Activated naive CD8-positive, alpha-beta T cell treated with anti-CD3 and anti-CD28 coated beads, Interleukin-2, amount 50 U/mL, for 24 hours (primary cell): ENCODE measurements at places on chromosomes 2 and 18.
A peak's percentile ranks its signal among the peaks of the same experiment; 100 is the strongest.

DNA sequence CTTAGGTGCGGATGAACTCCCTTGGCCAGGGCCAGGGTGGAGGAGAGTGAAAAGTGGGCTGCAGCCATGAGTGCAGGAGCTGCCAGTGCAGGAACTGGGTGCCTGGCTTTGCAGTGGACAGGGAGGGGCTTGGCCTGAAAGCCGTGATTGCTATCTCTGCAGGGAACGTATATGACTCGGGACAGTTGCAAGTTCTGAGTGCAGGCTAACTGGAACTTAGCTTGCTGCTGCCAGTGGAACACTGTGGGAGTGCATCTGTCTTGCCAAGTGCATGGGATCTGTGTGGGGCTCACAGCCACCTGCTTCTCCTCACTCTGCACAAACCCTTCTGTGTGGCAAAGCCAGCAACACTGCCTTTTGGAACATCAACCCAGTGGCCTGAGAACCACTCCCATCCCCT is 36.9 kb downstream of the FLACC1 start:
- no peaks in the 10 kb centered on the region for H3K4me1 ChIP-seq
- no peak overlapping the region for H3K27ac ChIP-seq
- H3K4me3 ChIP-seq = no peak overlapping the region
- H3K36me3 ChIP-seq = peaks cover 35% of the 10 kb centered on the region
- DNase-seq = no peak

GRCh38 chr2:24919506-24920097 is 435 bp downstream of the ADCY3 start:
- no peaks in the 10 kb centered on the region for H3K27me3 ChIP-seq
- H3K4me3 ChIP-seq = peak overlapping the region; percentile 94
- peaks cover 39% of the 10 kb centered on the region for H3K4me1 ChIP-seq
- DNase-seq = peak; percentile 49
- H3K27ac ChIP-seq = peak overlapping the region; percentile 92

DNA sequence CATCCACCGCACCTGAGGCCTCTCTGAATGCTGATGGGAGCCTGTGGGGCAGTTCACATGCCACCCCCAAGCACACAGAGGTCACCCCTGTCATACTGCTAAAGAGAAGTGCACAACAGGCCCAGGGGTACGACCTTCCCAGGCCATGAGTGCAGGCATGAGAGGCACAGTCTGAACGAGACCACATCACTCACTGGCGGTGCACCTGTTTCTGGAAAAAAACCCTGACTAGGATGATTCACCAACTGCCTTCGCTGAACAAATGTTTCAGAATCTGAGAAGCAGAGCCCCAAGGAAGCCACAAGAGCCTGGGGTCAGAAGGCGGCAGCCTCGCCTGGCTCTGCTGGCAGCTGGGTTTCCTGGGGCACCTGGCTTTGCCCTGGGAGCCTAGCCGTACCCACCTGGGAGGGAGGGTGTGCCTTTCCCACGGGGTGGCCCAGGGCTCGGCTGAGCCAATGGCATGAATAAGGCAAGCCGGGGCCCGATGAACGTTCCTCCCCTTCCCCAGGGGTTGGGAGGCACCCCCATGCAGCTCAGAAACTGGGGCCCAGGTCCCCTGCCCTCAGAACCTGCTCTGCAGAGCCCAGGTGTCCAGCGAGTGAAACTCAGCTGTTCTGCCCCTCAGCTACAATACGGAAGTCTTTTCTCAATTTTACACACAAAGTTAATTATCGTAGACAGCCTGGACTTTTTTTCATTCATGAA is 73.8 kb downstream of the HDAC4 start:
- H3K27ac ChIP-seq = peak overlapping the region; percentile 77
- peak overlapping the region; percentile 14 for H3K4me3 ChIP-seq
- peaks cover 69% of the 10 kb centered on the region for H3K4me1 ChIP-seq
- peaks cover 10% of the 10 kb centered on the region for H3K36me3 ChIP-seq
- H3K27me3 ChIP-seq = no peaks in the 10 kb centered on the region
- peak; percentile 71 for DNase-seq

DNA sequence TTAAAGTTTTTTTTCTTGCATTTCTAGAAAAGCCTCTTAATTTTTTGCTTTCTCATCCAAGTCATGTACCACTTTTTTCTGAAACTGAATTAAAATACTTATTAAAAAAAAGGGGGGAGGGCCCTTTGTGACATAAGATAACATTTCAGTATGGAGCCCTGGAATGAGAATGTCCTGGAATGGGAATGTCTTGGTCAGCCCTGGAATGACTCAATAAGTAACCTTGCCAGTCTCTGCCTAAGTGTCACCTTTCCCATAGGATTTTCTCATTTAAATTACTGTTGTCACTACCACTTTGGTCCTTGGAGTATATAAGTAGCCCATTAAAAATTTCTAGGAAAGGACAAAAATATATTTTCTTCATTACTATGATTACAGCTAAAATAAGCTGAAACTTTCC is 4.7 kb downstream of the UBXN2A start:
- DNase-seq = no peak
- H3K27ac ChIP-seq = no peak overlapping the region
- peaks cover 8% of the 10 kb centered on the region for H3K36me3 ChIP-seq
- H3K4me1 ChIP-seq = peaks cover 15% of the 10 kb centered on the region
- H3K27me3 ChIP-seq = no peaks in the 10 kb centered on the region
- no peak overlapping the region for H3K4me3 ChIP-seq

DNA sequence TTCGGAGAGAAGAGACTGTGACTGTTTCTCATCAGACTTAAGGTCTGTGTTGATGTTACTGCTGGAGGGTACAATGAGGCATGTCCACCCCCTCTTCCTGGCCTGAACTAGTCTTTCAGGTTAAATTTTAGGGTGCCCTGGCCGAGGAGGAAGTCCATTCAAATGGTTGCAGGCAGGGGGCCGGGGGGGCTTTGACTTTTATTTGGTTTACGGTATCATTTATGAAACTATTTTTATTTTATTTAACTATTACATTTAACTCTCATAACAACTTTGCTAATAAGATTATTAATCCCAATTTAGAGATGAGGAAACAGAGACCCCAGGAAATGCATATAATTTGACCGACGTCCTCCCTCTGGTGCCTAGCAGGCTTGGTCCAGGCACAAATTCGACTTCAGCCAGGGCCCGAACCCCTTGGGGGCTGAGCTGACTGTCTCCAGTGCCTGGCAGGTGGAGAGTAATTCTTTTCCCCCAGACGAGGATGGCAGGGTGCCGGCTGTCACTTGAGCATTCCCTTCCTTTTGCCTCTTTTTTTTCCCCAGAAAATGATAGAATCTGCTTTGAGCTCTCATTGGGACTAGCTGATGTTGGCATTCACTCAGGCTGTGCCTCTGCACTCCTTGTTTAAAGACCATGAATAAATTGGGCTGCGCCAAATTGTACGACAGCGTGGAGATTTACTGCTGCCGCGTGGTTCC is 255.3 kb upstream of the SALL3 start:
- H3K4me3 ChIP-seq = no peak overlapping the region
- DNase-seq = no peak
- H3K36me3 ChIP-seq = no peaks in the 10 kb centered on the region
- H3K27me3 ChIP-seq = peaks cover 11% of the 10 kb centered on the region
- no peak overlapping the region for H3K27ac ChIP-seq
- H3K4me1 ChIP-seq = no peaks in the 10 kb centered on the region

GRCh38 chr2:19801367-19802080 is 100.3 kb downstream of the TTC32 start:
- H3K36me3 ChIP-seq = no peaks in the 10 kb centered on the region
- DNase-seq = no peak
- H3K27ac ChIP-seq = no peak overlapping the region
- no peak overlapping the region for H3K4me3 ChIP-seq
- H3K27me3 ChIP-seq = peaks cover 2% of the 10 kb centered on the region

DNA sequence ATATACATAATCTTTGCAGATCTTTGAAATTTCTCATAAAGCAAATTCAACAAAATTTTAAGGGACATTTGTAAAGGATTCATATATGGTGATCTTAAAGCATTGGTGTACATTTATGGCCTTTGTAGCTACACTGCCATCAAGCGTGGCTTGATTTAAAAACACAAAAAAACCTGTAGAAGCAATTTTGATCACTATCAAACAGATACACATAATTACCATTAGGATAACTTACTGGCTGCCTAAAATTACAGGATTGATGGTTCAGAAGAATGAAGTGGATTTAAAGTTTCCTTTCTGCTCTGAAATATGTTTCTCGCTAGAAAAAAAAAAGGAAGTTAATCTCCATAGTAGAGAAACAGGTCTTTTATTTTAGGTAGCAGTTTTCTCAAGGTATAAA is 31.4 kb downstream of the MAPRE2 start:
- no peak overlapping the region for H3K27ac ChIP-seq
- no peaks in the 10 kb centered on the region for H3K27me3 ChIP-seq
- H3K4me3 ChIP-seq = no peak overlapping the region
- peaks cover 60% of the 10 kb centered on the region for H3K4me1 ChIP-seq

DNA sequence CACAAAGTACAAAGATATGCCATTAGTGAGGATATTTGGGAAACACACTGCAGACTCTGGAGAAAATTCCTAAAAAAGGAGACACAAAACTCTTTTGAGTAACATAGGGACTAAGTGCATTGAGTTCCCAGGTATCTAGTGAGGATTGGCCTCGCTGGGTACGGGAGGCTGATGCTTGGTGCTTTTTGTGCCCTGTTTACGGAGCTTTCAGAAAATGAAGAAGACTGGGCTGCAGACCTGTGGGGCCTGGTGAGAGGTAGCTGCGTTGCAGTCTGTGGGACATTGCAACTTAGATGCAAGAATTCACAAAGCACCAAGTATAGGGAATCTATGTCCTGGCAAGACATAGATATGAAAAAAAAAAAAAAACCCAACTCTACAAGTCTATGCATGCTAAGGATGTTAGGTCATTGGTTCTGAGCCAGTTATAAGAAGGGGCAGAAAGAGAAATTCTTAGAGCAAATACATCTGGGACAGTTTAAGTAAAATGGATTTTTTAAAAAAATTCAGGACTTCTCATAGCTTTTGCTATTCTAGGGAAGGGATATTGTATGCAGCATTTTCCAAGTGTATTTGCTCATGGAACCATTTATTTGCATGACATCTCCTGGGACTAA is 156.0 kb downstream of the SLC4A3 start:
- no peak overlapping the region for H3K27ac ChIP-seq
- no peaks in the 10 kb centered on the region for H3K4me1 ChIP-seq
- peaks cover 8% of the 10 kb centered on the region for H3K27me3 ChIP-seq
- no peak overlapping the region for H3K4me3 ChIP-seq

DNA sequence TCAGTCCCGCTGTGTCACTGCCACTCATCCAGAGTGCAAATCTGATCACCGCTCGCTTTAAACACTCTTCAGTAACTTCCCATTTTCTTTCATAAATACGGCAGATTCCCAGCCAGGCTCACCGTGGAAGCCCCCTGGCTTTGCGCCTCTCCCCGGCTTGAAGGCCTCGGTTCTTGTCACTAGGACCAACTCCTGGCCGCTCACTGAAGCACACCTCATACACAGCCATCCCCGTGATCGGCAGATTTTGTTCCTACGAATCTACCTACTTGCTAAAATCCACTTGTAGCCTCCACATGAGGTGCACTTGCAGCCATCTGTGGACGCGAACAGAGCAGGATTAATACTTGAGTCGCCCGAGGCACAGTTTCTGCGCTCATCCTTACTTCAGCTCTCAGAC is 462.4 kb upstream of the MYT1L start:
- H3K27me3 ChIP-seq = peaks cover 2% of the 10 kb centered on the region
- DNase-seq = no peak
- no peak overlapping the region for H3K4me3 ChIP-seq

GRCh38 chr2:6960659-6961058 is 43.4 kb downstream of the RNF144A start:
- H3K4me3 ChIP-seq = no peak overlapping the region
- H3K27me3 ChIP-seq = no peaks in the 10 kb centered on the region
- H3K27ac ChIP-seq = no peak overlapping the region
- H3K4me1 ChIP-seq = peaks cover 15% of the 10 kb centered on the region
- no peak for DNase-seq
- H3K36me3 ChIP-seq = peaks cover 15% of the 10 kb centered on the region

GRCh38 chr2:216688731-216689340 is 6.5 kb downstream of the IGFBP5 start:
- no peak overlapping the region for H3K27ac ChIP-seq
- H3K27me3 ChIP-seq = peaks cover 65% of the 10 kb centered on the region
- no peaks in the 10 kb centered on the region for H3K36me3 ChIP-seq
- no peak for DNase-seq
- peaks cover 25% of the 10 kb centered on the region for H3K4me1 ChIP-seq
- H3K4me3 ChIP-seq = no peak overlapping the region

DNA sequence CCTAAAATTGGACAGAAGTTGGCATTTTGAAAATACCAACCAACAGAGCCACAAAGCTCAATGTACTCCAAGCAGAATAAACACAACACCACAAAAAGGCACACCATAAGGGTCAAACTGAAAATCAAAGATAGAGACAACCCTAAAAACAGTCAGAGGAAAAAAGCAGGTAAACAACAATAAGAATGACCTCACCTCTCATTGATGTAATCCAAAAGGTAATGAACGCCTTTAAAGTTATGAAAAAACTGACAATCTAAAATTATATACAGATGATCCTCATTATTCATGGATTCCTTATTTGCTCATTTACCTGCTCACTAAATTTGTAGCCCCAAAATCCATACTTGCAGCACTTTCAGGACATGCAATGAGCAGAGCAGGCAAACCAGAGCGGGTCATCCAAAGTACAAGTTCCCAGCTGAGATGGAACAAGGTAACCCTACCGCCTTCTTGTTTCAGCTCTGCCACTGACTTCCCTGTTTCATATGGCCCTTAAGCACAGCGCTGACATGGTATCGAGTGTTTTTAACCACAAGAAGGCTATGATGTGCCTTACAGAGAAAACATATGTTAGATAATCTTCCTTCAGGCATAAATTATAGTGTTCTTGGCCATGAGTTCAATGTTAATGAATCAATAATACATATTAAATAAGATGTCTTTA is 17.0 kb downstream of the RTN4 start:
- DNase-seq = no peak
- H3K4me3 ChIP-seq = no peak overlapping the region
- H3K27me3 ChIP-seq = no peaks in the 10 kb centered on the region
- H3K4me1 ChIP-seq = peaks cover 64% of the 10 kb centered on the region

GRCh38 chr18:47601581-47602272 is 328.7 kb downstream of the SMAD2 start:
- H3K4me3 ChIP-seq = no peak overlapping the region
- H3K27me3 ChIP-seq = no peaks in the 10 kb centered on the region
- H3K4me1 ChIP-seq = no peaks in the 10 kb centered on the region
- H3K36me3 ChIP-seq = no peaks in the 10 kb centered on the region

GRCh38 chr2:13662055-13662454 is 945.3 kb downstream of the TRIB2 start:
- no peak overlapping the region for H3K4me3 ChIP-seq
- H3K36me3 ChIP-seq = no peaks in the 10 kb centered on the region
- H3K27ac ChIP-seq = no peak overlapping the region
- DNase-seq = no peak
- H3K27me3 ChIP-seq = no peaks in the 10 kb centered on the region
- H3K4me1 ChIP-seq = no peaks in the 10 kb centered on the region

DNA sequence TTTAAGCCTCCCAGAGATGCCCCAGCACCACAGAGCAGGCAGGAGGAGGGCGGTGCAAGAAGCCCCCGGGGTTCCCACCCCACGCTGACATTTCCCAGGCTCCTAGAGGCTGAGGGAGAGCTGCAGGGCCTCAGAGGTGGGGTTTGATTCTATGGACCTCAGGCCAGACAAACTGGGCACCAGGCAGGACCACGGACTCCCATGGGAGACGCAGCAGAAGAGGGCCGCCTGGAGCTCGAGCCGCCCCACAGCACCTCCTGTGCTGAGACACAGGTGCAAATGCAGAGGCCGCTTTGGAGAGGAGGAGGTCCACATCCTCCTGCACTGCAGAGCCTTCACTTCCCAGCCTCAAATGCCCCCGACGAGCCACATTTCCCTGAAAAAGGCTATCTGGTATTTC is 62.7 kb downstream of the PSMG2 start:
- H3K36me3 ChIP-seq = no peaks in the 10 kb centered on the region
- no peaks in the 10 kb centered on the region for H3K4me1 ChIP-seq
- H3K27ac ChIP-seq = no peak overlapping the region
- H3K4me3 ChIP-seq = no peak overlapping the region
- DNase-seq = no peak
- H3K27me3 ChIP-seq = no peaks in the 10 kb centered on the region
